ENCODE measurements at places on chromosomes 11 and 22.

DNA sequence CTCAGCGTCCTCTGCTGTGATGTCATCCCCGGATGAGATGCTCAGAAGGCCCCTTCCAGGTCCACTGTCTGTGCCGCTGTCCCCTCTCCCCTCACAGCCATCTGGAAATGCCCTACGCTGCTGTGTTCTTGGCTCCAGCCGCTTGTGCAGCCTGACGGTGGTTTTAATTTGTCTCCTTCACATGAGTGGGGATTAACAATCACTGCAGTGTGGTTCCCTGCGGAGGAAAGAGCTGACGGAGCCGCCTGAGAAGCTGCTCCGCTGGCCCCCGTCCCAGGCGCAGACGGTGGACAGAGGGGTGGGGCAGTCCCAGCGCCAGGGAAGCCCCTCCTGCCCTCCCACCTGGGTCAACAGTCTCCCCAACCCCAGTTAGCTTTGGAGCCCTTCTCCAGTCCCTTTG, 67.5 kb upstream of the PHF21B start:
- no peak for DNase-seq

DNA sequence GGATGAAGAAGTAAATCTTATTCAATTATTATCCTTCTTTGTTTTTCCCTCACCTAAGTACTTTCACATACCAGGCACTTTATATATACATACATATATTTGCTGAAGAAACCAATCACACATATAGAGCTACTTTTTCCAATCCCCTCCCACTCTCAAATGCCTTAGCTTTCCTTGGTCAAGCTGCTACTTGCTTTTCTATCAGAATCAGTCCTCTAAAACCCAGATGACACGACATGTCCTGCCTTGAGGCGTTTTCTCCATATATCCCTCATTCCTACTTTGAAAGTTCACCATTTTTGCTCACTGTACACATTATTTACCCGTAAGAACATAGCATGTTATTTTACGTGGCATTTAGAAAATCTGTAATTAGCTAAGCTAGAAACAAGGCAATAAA, 5.4 kb downstream of the RAB38 start:
- DNase-seq = no peak

DNA sequence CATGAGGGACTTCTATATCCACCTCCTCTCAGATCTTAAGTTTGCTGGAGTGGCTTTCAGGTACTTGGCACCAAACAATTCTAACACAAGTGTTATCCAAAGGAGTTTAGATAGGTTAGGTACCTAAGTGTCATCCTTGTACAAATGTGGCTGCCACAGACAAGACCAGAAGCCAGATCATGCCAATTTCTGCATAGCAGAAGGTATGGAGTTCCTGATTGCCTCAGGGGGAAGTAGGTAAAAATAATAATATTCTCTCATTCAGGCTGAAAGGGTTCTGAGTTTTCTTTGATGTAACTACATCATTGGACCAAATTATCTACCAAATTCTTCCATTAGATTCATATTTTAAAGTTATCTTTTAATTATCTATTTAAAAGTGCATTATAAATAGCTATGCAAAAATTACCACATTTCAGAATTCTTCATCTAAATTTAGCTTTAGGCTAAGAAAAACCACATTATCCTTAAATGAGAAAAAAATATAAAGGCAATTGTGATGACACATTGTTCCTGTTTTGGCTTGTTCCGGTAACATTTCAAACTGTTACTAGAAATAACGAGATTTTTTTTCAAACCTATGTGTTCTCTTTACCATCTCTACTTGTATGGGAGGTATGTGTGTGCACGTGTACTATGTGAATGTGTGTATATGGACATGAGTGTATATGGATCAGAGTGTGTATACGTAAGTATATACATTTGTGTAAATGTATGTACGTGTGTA, 66.2 kb upstream of the POU2AF2 start:
- no peak for DNase-seq

GRCh38 chr11:93500759-93501158, 42.4 kb downstream of the SMCO4 start:
- DNase-seq = no peak

DNA sequence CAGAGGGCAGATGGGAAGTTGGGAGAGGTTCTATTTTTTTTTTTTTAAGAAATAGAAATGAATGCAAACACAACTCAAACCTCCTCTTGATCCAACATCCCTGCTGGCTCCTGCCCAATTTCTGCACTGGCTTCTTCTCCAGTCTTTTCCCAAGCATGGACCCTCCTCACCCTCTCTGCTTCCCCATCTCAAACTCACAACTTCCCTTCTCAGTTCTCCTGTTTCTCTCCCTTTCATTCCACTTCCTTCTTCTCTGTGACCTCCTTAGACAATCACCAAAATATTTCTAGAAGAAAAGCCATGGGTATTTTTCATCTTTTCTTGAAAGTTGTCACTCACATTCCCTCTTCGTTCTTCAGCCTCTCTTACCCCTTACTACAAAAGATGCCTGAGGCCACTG, 85.2 kb upstream of the VPREB1 start:
- DNase-seq = no peak

- no peak for DNase-seq
These were observed 498.9 kb downstream of the BRD1 start for GRCh38 chr22:49328630-49329405.

GRCh38 chr22:44225812-44226211, 45.1 kb downstream of the PARVG start:
- DNase-seq = no peak

- no peak for DNase-seq
These were observed 88.6 kb upstream of the LMO1 start for GRCh38 chr11:8352103-8352875.

DNA sequence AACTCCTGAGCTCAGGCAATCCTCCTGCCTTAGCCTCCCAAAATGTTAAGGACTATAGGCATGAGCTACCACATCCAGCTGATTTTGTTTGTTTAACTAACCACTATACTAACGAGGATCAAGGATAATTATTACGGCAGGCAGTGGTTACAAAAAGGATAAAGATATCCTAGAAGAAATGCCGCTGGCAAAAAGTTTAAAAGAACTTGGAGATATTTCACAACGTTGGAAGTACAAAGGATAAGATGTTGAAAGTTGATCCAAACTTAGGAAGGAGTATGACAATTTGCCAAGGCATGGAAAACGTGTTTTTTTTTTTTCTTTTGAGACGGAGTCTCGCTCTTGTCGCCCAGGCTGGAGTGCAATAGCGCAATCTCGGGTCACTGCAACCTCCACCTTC, 13.4 kb downstream of the AP5B1 start:
- no peak for DNase-seq

DNA sequence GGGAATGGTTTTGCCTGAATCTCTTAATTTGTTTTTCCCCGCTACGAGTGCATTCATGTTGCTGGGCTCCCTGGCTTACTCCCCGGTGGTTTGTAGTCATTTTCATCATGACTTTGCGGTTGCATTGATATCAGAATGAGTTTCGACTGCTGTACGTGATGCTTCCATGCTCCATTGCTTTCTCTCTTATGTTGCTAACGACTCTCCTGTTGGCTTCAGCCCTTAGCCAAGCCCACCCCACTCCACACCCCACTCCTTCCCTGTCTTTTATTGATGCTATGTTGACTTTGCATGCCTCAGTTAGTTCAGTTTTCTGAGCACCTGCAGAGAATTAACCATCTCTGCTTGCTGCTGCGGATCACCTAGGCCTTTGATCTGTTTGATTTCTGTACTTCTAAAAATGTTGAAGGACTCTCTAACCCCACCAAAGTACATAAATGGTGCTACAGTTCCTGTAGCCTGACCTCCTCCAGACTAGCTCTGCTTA, 65.3 kb downstream of the ARFGAP2 start:
- DNase-seq = no peak

- DNase-seq = no peak
These were observed 26.5 kb downstream of the GLB1L2 start for GRCh38 chr11:134358165-134358855.

- no peak for DNase-seq
These were observed 14.0 kb upstream of the SESN3 start for GRCh38 chr11:95245038-95245437.

DNA sequence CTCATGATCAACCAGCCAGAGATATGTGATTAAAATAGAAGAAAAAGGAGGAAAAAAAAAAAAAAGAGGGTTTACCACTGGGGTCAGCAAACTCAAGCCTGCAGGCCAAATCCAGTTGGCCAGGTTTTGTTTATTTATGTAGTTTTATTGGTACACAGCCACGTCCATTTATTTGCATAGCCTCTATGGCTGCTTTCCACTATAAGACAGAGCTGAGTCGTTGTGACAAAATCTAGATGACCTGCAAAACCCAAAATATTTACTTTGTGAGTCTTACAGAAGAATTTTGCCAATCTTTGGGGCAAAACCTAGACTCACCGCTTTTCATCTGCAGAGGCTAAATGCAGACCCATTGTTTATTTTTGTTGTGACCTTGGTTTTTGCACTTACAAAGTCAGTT, 87.1 kb downstream of the TENM4 start:
- DNase-seq = no peak

DNA sequence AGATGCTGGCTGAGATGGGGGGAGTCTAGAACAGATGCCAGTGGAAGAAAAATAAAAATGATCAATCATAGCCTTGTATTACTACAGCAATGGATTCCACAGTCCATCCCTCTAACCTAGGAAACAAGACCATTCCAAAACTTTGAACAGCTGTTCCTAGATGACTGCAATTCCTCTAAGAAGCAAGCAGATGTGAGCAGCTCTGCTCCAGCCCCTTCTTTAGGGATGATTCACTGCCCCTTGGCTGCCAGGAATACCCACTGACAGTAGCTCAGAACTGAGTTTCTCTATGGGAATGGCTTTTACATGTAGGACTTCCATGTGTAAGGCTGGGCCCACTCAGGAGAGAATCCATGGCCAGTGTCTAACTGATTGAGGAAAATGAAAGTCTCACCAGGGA, 943.9 kb downstream of the OPCML start:
- DNase-seq = no peak

DNA sequence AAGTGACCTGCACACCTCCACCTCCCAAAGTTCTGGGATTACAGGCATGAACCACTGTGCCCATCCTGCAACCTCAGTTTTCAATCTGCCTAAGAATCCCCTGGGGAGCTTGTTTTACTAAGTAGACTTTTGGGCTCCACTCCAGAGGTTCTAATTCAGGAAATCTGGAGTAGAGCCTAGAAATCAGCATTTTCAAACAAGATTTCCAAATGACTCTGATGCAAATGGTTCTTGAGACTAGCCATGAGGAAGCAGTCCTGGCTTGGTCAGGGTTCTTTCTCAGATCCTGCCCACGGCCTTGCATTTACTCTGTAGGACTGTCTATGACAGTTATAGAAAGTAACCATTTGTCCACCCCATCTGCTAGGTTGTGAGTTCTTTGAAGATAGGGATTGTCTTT, 1.6 kb upstream of the KCNE3 start:
- no peak for DNase-seq

DNA sequence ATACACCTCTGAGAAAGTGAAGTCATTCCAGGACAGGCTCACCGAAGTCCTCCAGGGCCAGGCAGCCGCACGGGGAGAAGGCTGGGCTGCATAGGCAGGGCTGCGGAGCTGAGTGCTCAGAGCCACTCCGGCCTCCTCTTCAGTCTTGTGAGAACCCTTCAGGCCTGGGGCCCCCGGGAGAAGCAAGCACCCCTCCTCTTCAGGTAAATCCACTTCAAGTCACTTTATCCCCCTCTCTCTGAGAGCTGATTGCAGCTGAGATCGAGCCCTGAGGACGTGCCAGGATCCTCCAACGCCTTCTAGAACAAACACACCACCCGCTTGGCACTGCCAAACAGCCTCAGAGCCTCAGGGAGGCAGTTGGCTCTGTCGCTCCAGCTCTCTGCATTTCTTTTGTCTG, 1526.3 kb downstream of the BRD1 start:
- DNase-seq = no peak

DNA sequence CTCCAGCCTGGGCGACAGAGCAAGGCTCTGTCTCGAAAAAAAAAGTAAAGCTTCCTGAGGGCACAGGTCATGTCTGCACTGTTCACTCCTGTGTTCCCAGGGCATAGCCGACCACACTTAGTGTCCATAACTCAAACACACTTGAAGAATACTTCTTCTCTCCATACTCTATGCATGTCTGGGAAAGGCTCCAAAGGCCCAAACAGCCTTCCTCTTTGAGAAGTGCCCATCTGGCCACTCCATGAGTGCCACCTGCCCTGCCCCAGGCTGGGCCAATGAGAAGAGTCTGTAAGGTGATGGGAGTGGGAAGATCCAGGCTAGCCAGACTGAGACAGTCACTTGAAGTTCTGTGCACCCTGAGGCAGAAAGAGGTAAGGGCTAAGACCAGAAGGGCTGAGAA, 24.7 kb downstream of the DGCR2 start:
- no peak for DNase-seq

- no peak for DNase-seq
These were observed 6.6 kb upstream of the MMP27 start for GRCh38 chr11:102712137-102712536.

GRCh38 chr11:130102301-130103249, 32.9 kb downstream of the APLP2 start:
- no peak for DNase-seq

DNA sequence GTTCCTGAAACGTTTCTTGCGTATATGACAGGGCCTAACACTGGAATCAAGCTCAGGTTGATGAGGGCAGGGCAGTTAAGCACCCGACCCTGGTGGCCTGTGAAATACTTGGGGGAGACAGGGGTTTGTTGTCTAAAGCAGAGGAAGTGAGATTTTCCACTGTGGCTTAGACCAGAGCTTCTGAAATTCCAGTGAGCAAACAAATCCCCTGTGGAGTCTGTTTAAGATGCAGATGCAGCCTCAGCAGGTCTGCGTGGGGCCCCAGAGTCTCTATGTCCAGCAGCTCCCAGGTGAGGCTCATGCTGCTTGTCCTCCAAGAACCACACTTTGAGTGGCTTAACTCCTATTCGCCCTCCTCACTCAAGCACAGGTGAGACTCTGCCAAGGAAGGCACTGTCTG, 39.1 kb upstream of the PRAME start:
- DNase-seq = no peak

- DNase-seq = no peak
These were observed 8.5 kb upstream of the RAB1B start for GRCh38 chr11:66259956-66260355.

DNA sequence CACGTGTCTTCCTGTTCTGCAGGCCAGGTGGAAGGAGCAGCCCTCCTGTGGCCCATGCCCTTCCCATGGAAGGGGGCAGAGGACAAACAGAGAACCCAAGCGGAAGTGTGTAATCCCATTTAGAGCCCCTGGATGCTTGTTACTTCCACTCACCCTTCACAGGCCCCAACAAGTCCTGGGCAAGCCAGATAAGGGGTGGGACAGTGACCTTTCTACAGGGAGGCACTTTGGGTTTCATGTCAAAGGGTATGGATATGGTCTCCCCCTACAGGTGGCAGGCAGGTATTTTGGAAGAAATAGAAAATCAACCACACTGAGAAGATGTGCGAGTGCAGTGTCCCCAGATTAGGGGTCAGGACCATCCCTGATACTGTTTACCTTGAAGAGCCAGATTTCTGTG, 11.4 kb downstream of the MPEG1 start:
- no peak for DNase-seq

GRCh38 chr22:49400941-49401598, 426.6 kb downstream of the BRD1 start:
- DNase-seq = no peak

GRCh38 chr11:68539395-68539794, 78.8 kb downstream of the PPP6R3 start:
- DNase-seq = no peak
